PC-9 (cell line): ENCODE measurements at places on chromosomes 3 and 15. TPM values are rescaled to one million over a fixed set of nuclear protein-coding genes. Genes with fewer than 3 reads are reported as not detected.

DNA sequence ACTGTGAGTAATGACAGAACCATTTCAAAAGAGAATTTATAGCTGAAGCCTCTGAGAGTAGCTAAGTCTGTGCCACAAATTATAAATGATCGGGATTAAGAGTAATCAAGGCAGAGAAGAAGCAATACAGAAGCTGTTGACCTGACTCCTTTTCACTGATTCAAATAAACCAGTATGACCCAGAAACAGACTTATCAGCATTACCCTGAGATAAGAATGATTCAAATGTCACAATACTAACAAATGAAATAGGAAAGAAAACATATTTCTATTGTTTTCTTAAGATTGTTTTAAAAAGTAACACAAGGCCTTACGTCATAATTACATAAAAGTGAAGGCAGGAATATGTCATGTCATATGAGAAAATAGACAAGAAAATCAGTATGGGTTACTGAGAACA is 1534.6 kb downstream of the SI start:
- DNase-seq: no peak

DNA sequence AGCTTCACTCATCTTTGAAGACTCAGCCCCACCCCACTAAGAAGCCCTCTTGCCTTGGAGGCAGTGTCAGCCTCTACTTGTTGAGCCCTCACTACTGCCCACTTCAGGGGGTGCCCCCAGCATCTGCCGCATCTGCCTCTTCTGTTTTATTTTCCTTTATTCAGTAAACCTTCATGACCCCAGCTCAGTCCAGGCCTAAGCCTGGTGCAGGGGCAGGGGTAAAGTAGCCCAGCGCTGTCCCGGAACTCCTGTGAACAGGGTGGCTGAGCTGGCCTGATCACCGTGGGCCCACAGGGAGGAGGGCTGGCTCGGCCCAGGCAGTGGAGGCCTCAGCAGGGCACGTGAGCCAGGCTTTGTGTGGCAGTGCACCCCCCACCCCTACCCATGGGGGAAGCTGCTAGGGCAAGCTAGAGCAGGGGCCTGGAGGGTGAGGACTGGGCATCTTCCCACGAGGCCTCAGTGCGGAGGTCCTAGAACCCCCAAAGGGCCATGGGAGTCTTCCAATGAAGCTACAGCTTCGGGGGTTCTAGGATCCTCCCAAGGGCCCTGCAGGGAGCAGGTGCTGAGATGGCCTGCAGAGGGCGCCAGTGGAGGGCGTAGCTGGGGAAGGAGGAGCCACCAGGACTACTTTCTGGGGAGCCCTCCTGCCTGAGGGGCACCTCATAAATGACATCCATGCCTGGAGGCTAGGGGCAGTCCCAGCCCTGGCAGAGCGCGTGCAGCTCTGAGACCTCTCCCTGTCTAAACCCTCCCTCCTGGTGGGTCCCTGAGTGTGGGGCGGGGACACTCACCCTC is 36.0 kb downstream of the TSPAN3 start:
- no peak for DNase-seq

Gene TNK2
- 118 and 125 TPM in 2 replicates for total RNA-seq

Gene PRKCD
- total RNA-seq: 30.1 and 34.3 TPM in 2 replicates

GRCh38 chr3:126530171-126531050 is 6.5 kb downstream of the CHST13 start:
- DNase-seq: no peak

- peak; percentile 75 for DNase-seq
Observed at GRCh38 chr3:171258316-171258715, 201.9 kb downstream of the TNIK start.

DNA sequence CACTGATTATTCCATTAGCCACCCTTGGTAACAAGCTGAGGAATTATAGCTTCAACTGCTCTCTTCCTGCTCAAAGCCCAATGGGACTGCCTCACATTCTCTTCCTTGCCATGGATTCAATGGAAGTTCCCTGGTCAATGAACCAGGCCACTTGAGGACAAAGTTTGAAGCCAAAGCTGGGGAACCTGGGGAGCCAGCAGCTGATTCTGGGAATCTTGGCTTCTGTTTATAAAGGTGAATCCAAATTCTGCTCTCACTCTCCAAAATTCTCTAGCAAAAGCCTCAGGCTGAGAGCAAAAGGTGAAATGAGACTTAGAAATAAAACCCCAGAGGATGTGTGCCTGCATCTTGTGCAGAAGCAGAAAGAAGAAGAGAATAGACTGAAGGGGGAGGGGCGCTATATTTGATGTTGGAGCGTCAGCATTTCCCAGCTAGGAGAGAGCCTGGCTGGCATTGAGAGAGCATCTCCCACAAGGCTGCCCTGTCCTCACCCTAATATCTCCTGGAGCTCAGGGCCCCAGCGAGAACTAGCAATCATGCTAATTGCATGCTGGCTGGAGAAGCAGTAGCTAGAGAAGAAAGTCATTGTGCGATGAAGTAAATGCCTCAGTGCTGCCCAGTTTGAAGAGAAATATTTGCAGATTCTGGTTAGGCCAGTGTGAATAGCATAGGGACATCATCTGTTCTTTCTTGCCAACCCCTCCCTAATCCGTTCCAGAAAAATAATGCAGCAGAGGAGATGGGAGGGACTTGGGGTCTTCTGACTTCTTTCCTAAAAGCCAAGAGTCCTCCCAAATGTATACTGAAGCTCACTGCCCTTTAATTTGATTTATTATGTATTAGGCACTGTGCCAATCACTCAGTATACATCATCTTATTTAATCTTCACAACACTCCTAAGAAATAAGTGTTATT is 34.9 kb upstream of the GAP43 start:
- no peak for DNase-seq

DNA sequence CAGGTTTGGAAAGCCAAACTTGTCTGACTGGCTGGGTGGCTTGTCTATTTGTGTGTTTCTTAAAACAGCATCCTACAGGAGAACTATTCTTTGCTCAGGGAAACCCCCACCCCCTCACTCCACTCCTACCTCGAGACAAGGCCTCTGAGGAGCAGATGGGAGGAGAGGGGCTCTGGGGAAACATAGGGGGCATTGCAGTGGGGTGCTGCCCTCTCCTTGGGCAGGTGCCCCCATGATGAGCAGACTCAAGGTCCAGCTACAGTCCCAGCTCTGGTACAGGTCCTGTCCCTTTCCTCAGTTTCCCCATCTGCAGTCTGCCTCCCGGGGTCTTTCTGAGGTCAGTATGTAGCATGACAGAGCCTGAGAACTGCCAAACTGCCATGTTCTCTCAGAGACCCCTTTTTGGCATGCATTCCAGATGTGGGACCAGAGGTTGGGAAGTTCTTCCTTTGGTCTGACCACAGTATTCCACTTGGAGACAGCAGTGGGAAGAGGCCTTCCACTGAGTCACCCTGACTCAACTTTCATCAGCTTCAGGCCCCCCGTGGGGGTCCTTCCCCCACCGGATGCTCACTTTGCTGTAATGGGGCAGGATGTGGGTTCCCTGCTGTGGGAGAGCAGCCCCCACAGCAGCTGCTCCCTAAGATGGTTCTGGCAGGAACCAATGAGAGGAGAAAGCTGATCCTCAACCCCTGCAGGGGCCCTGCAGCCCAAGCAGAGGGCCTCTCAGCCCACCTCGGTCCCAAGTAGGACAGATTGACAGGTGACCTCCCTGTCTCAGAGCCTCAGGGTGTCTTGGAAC is 32.3 kb upstream of the CYP11A1 start:
- DNase-seq: no peak

Gene TPRA1
- 58.5 and 66.5 TPM in 2 replicates for total RNA-seq

DNA sequence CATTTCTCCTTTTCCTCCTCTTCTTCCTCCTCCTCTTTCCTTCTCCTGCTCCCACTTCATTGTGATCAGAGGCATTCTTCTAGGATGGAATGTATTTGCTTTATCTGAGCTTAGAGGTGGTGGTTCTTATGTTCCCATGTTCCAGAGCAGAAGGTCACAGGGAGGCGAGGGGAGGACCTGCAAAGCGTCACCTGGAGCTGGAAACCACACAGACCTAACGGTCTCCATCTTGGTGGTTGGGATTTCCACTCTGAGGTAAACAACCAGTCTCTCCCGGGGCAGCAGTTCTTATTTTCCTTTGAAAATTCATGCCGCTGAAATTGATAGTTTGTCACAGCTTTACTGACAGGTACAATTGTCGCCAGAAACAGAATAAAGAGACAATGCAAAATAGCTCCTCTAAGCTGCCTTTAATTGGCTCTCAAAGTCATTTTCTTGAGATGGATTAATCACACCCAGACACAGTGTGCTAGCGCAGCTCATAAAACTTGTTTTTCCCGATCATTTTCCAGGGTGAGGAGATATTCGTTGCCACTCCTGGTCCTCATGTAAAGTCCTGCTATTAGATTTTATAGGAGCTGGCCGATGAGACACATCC is 16.9 kb upstream of the AGBL1 start:
- DNase-seq: no peak

Gene MYRIP
- total RNA-seq: not detected in 2 replicates

DNA sequence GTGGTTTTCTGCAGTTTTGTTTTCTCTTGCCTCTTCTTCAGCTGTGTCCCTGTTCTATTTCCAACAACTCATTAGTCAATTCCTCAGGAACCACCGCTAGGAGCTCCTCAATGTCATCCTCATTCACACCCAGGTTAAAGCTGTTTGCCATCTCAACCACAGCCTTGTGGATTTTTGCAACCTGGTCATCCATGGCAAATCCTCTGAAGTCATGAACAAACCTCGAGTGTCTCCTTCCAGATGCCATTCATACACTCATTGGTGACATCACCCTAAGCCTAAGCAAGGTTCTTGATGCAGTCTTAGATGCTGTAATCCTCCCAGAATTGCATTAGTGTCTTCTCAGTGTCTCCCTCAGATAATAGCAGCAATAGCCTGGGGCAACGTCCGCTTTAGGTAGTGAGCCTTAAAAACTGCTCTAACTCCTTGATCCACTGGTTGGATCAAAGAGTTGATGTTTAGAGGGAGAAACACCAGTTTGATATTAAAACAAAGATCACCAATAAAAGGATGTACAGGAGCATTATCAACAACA is 31.5 kb upstream of the ZNF502 start:
- DNase-seq: no peak
